ENCODE measurements at places on chromosomes 7 and 10.

DNA sequence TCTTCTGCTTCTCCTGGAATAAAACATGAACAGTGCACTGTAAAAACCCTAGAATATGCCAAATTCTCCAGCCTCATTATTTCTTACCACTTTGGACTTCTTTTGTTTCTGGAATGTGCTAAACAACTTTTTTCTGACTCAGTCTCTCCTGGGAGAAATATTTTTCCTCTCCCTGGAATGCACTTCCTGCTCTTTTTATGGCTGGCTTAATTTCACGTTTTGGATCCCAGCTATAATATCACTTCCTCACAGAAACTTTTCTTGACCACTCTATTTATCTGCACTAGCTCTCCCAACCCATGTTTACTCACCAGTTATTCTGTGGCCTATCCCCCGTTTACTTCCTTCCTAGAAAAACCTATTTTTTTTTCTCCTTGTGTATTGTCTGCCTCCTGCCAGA is 26.7 kb downstream of the ABCB5 start:
- no peak for DNase-seq

DNA sequence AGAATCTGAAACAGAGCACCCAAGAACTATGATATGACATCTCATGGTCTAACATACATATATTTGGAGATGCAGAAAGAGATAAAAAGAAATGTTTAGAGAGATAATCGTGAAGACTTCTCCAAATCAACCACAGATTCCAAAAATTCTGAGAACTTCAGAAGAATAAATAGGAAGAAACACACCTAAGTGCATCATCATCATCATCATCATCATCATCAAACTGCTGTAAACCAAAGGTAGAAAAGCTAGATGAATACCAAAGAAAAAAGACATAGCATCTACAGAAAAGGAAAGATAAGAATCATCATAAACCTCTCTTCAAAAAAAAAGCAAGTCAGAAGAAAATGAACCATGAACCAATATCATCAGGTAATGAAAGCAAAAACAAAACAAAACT is 124.2 kb downstream of the PPP1R3A start:
- no peak for DNase-seq

DNA sequence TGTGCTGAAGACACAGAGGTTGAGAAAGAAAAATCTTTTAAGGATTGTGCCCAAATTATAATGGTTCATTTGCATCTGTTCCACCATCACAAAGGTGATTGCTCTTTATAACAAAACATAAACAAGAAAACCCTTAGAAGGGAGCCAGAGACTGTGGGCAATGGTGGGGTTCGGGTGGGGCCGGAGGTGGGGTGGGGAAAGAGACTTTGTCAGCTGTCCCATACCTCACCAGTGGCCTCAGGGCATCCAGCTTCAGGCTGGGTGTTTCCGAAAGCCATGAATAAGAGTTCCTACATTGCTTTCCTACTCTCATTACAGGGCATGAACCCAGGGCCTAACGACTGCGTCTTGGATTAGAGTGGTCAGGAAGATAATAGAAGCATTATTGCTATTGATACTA is 227.9 kb downstream of the PHTF2 start:
- no peak for DNase-seq

DNA sequence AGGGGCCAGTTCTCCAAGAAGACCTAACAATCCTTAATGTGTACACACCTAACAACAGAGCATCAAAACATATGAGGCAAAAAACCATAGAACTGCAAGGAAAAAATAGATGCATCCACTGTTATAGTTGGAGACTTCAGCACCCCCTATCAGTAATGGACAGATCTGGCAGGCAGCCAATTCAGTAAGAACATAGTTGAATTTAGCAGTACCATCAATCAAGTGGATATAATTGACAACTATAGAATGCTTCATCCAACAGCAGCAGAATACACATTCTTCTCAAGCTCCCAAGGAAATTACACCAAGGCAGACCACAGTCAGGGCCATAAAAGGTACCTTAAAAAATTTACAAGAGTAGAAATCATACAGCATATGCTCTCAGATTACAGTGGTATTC is 42.2 kb downstream of the POLL start:
- no peak for DNase-seq

DNA sequence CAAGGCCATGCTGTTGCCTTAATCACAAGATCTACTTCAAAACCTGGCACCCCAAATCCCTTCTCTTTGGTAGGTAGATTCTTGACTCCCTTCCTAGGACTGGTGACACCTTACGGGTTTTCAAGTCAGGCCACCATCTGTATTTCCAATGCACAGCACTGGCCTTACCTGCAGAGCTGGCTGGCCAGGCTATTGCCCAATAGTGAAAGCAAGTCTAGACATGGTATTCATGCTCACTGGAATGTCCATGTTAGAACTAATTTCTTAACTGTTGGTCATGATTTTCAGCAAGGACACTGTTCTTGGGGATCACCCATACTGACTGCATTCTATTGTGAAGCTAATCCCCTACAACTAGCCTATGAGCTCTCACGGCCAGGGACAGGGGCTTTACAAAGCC is 313.1 kb upstream of the RNF32 start:
- no peak for DNase-seq

- DNase-seq: no peak
These were observed 14.0 kb upstream of the SRI start for GRCh38 chr7:88233828-88234227.

- no peak for DNase-seq
These were observed 78.9 kb upstream of the FOXK1 start for GRCh38 chr7:4602905-4603842.

DNA sequence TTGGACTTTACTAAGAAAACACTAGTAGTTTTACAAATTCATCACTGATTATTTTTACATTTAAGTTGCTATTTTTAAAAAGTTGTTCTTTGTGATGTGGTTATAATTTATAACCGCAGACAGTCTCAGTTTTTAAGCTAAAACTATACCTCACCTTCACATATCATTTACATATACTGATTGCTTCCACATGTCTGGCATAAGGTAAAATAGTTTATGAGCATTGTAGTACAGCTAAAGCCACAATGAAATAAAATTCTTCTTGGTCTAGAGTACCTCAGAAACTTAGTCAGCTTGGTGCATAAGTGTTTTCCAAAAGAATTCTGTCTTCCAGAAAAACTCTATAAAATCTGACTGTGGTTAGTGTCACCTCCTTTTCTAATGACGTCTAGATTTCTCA is 13.0 kb downstream of the SEMA3A start:
- DNase-seq: no peak

GRCh38 chr10:13349463-13350274 is 1.6 kb upstream of the SEPHS1 start:
- no peak for DNase-seq

DNA sequence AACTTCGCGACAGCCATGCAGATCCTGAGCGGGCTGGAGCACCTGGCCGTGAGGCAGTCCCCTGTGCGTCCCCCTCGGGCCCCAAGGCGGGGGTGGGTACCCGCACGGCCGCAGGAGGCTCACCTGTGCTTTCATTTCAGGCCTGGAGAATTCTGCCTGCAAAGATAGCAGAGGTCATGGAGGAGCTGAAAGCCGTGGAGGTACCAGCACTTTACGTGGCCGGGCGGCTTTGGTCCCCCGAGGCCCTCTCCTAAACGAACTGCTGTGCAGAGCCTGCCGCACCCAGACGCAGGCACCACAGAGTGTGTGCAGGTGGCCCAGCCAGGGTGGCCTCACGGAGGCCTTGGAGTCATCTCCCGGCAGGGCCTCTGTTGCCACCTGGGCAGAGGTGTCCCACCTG is 11.1 kb upstream of the UTF1 start:
- DNase-seq: no peak

- no peak for DNase-seq
These were observed 9.4 kb upstream of the TAS2R16 start for GRCh38 chr7:123004931-123005330.

DNA sequence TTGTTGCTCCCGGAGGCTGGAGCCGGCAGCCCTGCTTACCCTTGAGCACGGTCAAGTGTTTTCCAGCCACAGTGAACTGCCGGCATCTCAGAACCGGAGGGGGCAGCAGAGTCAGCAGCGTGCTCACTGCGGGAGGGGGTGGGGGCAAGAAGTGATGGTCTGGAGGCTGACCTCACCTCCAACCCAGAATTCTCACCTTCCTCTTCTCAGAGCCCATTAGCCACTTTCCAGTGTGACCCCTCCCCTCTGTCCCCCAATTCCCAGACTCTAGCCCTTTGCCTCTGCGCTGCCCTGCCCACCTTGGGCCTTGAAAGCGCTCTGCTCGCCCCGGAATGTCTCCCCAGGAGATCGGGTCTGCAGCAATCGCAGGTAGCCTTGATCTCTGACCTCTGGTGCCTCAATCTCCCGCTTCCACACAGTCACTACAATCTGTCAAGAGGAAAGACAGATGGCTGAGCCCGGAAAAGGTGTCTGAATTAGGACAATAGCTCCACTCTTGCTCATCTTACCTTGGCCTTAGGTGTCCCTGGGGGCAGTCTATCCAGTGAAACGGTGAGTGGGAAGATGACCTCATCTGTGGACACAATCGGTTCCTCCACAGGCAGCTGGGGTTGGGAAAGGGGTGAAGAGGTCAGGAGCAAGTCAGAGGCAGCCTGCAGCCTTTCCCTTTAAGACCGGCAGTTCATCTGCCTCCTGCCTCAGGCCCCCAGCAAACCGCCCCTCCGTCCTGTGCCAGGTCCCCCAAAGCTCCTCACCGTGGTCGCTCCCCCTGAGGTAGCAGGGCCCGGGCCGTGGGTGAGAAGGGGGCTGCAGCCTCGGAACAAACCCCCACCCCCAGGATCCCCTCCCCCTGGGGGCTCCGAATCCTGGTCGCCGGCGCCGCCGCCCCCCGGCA is 942 bp downstream of the TRAPPC14 start:
- DNase-seq: no peak

DNA sequence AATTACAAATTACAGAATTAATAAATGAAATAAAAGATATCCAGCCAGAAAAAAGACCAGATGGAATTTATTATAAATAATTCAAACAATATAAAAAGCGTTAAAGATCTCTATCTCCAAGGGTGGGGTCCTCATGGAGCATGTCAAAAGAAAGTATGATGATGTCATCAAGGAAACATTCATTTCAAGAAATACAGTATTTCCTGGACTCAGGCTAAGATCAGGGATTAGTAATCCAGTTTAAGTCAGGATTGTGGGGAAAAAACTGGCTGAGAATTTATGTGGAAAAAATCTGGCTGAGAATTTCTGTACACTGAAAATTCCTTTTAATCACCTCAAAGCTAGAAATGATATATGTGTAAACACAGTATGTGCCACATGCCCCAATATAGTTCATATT is 1075.3 kb downstream of the XPNPEP1 start:
- no peak for DNase-seq

DNA sequence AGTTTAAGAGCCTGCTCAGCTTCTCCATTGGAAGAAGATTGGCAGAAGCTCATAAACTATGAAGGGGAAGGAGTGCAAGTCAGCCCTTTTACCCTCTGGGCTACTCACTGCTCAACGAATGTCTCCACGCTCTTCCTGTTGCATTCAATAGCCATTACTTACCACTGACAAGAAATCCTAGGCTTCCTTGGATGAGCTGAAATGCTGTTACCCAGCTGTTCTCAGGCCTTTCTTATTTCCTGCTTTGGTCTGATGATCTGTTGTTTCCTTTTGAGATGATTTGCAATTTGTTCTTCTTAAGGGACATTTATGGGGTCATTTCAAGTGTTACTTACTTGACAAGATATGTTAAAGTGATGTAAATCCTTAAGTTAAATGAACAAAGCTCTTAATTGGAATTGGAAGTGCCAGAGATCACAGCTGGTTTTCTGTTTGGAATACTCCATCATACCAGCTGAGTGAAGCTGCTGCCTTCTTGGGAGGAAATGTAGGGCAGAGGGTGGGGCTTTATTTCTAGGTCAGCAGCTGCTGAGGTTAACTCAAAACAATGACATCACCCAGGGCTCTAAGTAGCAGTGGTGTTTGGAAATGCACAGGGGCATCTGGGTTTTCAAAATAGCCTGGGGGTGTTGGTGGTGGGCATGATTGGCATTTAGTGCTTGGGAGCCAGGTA is 170.0 kb downstream of the PRKCQ start:
- no peak for DNase-seq

DNA sequence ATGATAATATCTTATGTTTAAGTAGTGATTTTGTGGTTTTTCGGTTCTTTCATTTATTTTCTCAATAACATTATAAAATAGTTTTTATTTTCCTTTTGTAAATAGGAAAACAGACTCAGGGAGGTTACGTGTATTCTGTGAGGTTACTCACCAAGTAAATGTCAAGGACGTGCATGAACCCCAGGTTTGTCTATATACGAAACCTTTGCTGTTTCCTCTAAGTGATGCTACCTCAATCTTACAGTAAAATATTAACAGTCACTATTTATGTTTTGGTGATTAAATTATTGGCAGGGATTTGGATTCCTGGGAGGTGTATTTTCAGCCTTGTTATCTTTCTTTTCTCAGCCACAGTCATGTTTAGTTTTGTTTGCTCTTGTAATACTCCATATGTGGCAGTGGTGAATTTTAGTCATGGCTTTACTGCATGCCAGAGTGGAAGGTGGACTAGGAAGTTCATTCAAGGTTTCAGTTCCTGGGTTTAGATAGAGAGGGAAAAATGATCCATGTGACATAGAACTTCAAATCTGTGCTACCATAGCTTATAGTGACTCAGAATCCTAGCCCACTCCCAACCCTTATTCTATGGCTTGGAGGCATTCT is 139.9 kb downstream of the ARL4A start:
- no peak for DNase-seq

DNA sequence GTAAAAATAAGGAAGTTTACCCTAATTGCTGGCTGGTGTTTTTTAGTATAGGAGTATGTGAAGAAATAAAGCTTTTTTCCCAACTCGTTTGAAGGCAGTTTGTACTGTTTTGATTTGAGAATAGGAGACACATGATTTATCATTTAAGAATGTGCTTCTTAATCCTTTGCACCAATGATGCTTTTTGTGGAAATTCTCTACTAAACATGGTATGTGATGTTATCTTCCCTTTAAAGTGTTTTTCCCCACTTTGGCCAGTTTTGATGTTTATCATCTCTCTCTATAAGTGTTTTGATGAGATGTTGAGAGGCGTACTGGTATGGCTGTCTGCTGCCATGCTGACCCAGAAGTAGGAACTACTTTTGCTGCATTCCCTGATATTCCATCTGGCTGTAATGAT is 85.1 kb downstream of the SUGCT start:
- DNase-seq: no peak

- no peak for DNase-seq
These were observed 24.6 kb downstream of the FRMPD2 start for GRCh38 chr10:48249763-48250351.

- no peak for DNase-seq
These were observed 66.7 kb downstream of the UBE3C start for GRCh38 chr7:157205438-157205837.

DNA sequence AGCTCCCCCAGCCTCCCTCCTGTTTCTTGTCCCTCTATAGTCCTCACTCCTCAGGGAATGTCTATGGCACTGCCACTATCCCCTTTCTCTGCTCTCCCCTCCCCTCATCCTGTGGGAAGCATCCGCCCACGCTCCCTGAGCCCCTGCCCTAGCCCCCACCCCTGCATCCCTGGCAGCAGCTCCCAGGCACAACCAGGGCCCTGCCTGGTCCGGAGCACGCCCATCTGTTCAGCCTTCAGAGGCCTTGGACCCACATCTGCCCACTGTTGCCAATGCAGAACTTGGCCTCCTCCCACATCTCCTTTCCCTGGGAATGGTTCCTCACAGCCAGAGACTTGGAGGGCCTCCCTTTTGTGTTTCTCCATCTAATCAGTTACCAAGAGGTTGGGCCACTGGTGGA is 20.4 kb upstream of the TBRG4 start:
- no peak for DNase-seq

- DNase-seq: no peak
These were observed 69.7 kb upstream of the EXOC4 start for GRCh38 chr7:133183042-133183794.

Data from stimulated activated CD4-positive, alpha-beta T cell treated with anti-CD3 and anti-CD28 coated beads, Interleukin-15, amount 100 ng/mL, for 48 hours (primary cell).